B cell (primary cell): ENCODE measurements at places on chromosomes 3 and 15.
A peak's percentile ranks its signal among the peaks of the same experiment; 100 is the strongest.

DNA sequence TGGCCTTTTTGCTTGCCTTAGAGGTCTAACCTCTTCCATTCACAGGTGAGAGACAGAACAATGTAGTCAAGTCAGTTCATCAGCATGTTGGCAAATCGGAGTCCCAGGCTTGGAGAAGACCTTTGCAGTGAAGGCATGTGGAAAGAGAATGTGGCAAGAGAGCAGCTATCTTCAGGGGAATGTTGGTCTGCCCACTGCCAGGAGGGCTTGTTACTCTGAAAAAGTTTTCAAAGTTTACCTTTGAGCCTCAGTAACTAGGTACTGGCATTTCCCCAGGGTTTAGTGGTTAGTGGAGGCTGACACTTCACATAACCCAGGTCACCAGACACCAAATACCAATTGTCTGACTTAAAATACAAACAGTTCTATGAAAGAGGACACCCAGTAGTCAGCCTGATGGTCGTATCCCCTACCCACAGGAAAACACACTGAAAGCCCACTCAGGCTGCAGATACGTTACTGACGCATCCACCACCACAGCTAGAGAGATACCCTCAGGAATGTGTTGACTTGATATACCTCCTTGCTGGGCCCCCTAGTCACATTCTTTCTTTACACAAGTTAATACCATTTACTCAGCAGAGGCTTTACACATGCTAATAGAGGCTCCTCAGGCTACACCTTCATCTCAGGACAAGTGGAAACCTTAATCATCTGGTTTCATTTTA, 9.7 kb upstream of the ARID3B start:
- no peak for DNase-seq

DNA sequence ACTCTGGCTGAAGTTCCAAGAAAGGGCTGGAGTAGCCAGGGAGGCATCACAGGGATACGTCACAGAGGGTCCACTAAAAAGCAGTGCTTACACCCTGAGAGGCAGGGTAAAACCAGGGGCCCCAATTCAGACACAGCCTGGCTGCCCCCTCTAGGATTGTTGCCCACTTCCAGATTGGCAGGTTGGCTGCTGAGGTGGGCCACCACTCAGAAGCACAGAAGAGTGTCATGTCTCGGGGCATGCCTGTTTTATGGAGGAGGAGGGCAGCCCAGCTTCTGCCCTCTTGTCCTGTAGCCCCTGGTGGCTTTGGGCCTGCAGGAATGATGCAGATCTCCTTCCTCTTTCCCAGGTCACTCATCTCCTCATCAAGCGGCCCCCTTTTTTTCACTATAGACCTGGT, 24.0 kb downstream of the NOX5 start:
- no peak for DNase-seq

GRCh38 chr3:120780977-120781376, 38.4 kb downstream of the GTF2E1 start:
- DNase-seq = no peak

DNA sequence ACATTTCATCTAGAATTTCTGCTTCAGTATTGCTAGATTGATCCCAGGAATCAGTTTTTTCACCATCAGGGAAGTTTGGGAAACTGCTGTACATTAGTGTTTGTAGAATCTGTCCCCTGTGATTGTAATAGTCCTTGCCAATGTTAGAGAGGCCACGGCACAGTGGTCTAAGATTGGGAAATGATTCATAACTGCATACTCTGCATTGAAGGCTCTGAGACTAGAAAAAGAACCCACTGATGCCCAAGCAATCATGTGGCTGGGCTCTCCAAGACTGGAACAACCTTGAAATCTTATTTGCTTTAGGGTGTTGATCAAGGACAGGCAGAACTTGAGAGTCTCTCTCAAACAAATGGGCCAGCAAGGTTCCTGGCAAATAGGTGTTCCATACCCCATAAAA, 245.6 kb upstream of the LRTM1 start:
- no peak for DNase-seq

- no peak for DNase-seq
These were observed 36.0 kb upstream of the RASA2 start for GRCh38 chr3:141450727-141451375.

- no peak for DNase-seq
These were observed 94.8 kb downstream of the CD200R1L start for GRCh38 chr3:112751564-112752512.

DNA sequence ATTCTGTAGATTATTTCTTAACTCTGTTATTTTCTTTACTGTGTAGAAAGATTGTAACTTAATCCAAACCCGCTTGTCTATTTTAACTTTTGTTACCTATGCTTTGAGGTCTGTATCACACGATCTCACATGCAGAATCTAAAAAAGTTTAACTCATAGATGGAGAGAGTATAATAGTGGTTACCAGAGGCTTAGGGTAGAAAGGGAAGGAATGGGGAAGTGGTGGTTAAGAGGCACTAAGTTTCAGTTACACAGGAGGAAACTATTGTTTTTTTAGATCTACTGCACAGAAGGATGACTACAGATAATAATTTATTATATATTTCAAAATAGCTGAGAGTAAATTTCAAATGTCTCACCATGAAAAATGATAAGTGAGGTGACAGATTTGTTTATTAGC, 515.2 kb downstream of the RSL24D1 start:
- DNase-seq = no peak

DNA sequence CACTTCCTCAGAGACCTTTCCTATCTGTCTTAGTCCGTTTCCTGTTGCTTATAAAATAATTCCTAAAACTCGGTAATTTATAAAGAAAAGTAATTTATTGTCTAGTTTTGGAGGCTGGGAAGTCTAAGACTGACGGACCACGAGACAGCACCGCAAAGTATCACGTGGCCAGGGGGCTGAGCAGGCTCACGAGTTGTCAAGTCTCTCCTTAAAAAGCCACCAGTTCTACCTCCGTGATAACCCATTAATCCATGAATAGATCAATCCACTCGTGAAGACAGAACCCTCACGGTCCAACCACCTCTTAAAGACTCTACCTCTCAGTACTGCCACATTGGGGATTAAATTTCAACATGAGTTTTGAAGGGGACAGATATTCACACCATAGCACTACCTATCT, 821 bp downstream of the LINS1 start:
- DNase-seq = peak; percentile 57
